Activated T-cell treated with anti-CD3 and anti-CD28 coated beads, Interleukin-2, amount 50 U/mL, for 4 hours (primary cell): ENCODE measurements at places on chromosomes 5 and 9.

DNA sequence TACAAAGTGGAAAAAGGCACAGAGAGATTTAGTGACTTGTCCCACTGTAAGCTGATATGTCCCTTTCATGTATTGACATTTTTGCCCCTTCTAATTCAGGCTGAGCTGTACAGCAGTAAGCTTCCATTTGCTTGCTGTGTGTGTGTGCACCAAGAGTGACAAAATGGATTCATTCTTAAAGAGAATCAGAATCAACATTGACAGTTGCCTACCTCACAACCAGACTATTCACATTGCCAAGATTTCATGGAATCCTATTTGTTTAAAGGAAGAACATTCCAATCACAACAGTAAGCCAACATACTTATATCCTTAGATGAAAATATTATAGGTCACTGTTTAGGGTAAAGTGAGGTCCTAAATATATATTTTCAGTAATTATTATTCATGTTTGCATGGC is 102.6 kb downstream of the TMEM232 start:
- no peak for DNase-seq

DNA sequence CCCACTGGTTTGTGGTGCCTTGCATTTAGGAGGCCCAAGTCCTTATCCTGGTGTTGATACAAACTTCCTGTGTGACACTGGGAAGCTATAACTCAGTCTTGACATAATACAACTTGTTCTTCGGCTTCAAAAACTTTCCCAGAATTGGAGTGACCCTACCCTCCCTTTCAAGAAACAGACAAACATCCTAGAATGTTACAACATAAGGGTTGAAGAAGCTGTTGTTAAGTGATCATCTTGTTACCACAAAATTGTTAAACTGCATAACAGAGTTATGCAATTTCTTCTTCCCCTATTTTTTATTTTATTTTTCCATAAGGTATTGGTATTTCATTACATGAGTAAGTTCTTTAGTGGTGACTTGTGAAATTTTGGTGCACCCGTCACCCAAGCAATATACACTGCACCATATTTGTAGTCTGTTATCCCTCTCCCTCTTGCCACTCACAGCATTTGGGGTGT is 21.3 kb downstream of the TLR4 start:
- DNase-seq = no peak

- DNase-seq = no peak
Measured at GRCh38 chr9:129669141-129669718, 3.8 kb downstream of the PRRX2 start.

- no peak for DNase-seq
Measured at GRCh38 chr5:14557203-14557770, 24.3 kb upstream of the OTULINL start.

GRCh38 chr9:95725045-95725444 is 150.4 kb upstream of the ERCC6L2 start:
- no peak for DNase-seq

DNA sequence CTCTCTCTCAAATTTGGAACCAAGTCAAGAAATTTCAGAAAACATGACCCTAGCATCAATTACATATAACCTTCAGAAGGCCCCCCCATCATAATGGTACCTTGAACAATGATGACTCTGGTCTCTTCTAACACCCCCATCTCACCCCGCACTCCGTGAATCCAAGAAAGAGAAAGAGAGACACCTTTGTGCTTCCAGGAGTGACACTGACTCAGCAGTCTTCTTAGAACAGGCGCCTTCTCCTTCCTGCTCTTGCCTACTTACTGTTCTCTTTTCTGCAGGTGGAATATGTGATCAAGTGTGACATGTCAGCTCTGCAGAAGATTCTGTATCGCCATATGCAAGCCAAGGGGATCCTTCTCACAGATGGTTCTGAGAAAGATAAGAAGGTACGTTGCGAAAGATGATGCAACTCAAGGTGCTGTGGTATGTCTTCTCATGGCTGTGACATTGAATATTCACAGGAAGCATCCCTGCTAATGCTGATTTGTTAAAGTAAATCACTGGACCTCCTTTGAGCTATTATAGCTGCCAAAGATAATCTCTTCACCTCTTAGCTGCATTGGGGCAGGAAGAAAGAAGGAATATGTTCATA is 81.3 kb downstream of the SMARCA2 start:
- no peak for DNase-seq

DNA sequence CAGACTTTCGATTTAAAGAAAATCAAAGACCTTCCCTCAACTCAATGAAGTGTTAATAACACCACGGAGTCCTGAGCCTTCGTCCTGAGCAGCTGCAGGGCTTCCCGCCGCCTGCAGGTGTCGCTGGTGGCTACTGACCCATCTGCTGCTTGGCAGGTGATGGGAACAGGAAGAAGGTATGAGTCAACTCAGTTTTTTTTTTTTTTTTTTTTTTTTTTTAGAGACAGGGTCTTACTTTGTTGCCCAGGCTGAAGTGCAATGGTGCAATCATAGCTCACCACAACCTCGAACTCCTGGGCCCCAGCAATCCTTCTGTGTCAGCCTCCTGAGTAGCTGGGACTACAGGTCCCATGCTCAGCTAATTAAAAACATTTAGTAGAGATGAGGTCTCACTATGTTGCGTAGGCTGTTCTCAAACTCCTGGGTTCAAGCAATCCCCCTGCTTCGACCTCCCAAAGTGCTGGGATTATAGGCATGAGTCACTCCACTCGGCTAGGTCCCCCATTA is 185.7 kb upstream of the IL12B start:
- peak; percentile 56 for DNase-seq

DNA sequence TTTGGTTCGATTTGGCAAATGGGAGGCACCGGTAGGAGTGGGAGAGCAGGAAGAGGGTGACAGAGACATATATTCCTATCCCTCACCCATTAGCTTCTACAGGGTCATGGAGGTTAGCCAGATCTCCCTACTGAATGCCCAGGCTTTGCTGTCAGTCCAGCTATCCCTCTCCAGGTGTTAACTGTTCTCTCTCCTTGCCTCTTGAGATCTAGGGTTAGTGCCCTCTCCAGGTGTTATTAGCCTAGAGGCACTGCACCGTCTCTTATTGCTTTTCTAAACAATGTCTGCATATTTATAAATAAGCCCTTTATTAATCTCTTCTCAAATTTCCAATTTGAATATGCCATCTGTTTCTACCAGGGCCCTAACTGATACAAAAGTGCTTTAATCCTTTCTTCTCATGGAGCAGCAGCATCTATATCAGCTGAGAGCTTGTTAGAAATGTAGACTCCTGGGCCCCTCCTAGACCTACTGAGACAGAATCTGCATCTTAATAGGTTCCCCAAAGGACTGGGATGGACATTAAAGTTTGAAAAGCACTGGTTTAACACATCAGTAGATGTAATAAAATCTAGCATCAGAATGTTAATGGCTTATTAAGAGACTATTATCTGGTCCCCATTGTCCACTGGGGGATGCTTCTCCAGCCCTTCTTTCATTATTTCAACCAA is 322.5 kb upstream of the SLC24A2 start:
- no peak for DNase-seq

DNA sequence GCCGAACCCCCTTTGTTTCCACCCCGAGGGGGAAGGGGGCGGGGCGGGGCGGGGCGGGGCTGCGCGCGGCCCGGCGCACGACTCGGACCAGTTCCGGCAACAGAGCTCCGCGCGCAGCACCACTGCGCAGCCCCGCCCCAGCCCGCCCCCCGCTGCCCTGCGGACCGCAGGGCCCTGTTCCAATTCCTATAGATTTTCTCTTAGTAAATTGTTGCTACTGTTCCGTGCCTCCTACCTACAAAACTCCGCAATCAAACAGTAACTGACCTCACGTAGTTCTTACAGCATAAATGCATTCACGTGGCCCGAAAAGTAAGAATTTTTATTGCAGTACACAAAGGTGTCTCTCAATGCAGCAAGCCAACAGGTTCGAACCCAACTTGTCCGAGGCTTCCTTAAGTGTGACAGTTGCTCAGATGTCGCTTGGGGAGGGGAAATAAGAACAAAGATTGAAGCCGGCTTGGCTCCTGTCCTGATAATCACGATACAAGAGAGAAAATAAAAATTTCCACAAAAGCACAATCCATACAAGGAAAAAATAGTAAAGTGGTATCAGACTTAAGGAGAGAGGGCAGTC is 1.2 kb upstream of the RNF38 start:
- no peak for DNase-seq

- no peak for DNase-seq
Measured at GRCh38 chr5:137605411-137605810, 106.3 kb upstream of the SPOCK1 start.

GRCh38 chr5:53059281-53059680 is 50.3 kb downstream of the MOCS2 start:
- no peak for DNase-seq

DNA sequence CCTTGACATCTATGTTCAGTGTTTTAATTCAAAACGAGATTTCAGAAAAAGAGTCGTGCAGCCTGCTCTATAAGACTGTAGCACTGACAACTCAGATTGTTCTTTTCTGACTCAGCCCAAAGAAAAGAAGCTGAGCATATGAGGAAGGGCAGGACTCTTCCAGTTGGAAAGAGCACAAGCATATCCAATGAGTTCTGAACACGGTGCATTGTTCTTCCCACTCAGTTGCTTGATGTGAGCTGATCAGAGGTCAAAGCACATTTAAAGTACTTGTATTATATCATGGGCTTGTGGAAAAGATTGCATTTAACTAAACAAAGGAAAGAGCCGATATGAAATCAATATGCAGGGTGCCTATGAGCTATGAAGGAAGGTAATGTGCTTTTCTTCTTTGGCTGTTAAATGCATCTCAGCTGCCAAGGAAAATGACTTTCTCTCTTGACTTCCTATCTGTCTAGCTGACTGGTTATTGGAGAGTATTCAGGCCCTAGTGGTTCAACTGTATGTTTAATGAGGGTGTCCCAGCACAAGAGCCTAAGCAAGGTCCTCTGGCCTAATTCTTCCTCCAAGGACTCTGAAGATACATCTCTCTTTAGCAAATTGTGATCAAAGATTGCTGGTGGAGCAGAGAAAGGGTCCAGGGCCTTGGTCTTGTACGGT is 226.6 kb upstream of the PPP1R2B start:
- DNase-seq = no peak

- DNase-seq = no peak
Measured at GRCh38 chr5:157582731-157583620, 7.4 kb upstream of the ADAM19 start.

DNA sequence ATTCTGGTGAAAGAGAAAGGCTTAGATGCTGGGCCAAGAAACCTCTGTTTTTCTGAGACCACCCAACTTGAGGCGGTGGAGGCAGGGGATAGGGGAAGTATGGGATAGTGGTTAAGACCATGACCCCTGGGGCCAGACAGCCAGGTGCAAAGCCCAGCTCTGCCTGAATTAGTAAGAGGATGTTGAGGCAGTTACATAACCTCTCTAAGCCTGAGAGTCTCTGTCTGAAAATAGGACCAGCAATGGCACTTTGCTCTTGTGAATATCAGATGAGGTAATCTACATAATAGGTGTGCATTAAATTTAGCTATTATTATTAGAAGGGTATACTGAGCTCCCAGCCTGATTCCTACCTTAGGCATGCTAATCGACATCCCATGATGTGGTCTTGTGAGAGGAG is 68.2 kb downstream of the DOCK2 start:
- no peak for DNase-seq

GRCh38 chr5:168400429-168401220 is 85.6 kb upstream of the RARS1 start:
- DNase-seq = no peak

- no peak for DNase-seq
Measured at GRCh38 chr5:98455665-98456064, 317.8 kb upstream of the RGMB start.

DNA sequence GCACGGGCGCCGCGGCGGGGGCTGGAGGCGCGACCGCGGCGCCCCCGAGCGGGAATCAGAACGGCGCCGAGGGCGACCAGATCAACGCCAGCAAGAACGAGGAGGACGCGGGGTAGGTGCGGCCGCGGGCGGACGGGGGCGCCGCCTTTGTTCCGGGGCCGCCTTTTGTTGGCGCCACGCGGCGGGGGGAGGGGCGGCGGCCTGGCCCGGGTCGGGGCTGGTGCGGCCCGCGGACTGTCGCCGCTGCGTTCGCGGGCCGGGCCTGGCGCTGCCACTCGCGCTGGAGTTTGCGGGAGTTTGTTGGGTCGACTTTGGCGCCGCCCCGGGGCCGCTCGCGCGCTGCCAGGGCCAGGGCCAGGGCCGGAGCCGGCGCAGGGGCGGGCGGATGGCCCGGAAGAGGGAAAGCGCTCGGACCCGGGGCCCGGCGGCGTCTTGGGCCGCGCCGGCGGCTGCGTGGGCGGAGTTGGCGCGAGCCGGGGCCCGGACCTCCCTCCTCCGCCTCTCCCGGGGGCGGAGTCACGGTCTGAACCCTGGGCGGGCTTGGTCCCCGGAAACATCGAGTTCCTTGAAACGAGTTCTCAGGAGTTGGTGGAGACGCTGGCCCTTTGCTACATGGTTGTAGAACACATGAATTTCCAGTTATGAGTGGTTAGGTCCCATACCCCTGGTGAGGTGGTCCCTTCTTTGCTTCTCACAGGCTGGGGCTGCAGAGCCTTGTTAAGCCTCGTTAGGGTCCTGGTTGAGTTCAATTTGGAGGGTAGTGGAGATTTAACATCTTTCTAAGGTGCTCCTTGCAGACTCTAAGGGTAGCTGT is 809 bp downstream of the HNRNPAB start:
- DNase-seq = peak; percentile 68

- DNase-seq = no peak
Measured at GRCh38 chr5:102762095-102762534, 7.0 kb downstream of the PAM start.

DNA sequence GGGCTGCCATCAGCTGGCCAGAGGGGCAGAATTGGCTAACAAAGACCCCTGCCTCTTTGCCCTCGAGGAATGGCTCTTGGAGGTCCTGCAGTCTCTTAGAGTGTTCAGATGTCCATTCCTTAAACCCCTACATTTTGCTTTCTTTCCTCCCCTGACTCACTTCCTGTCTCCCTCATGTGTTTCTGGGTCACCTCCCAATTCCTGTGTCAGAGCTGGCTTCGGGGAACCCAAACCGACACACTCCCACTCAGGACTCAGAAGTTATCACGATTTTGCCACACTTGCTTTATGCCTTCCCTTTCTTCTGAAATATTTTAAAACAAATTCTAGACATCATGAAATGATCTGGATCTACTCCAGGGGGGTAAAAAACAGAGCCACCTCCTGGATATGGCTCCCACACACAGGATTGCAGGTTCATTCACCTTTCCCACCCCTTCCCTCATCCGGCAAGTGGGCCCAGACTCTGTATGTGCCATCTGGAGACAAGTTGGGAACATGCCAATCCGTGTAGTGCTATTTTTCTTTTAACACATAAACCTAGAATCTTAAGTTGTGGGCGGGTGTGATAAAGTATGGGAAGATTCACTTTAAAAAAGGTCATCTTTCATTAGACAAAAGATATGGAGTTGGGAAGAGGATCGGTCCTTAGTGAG is 145.7 kb downstream of the NXNL2 start:
- DNase-seq = no peak
